ENCODE measurements at places on chromosomes 16 and 17.

DNA sequence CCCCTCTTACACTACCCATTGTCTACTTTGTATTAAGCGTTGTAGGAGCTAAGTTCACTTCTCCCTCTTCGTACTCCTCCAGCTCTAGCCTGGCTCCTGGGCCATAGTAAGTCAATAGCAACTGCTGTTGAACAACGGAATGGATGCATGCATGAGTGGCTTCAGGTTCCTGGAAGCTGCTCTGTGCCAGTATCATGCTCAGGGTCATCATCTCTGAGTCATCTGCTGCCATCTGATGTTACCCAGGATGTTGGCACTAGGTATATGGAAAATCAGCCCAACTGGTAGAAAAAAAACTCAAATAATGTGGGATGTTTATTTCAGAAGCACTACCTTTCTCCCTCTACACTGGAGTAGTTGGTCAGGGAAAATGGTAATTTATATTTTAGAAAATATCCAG lies 536.8 kb downstream of the NPIPA7 start:
- H3K4me1 ChIP-seq = no peaks in the 10 kb centered on the region
- H3K27ac ChIP-seq = no peak overlapping the region
- no peaks in the 10 kb centered on the region for H3K36me3 ChIP-seq
- DNase-seq = no peak
- H3K27me3 ChIP-seq = no peaks in the 10 kb centered on the region
- H3K4me3 ChIP-seq = no peak overlapping the region

DNA sequence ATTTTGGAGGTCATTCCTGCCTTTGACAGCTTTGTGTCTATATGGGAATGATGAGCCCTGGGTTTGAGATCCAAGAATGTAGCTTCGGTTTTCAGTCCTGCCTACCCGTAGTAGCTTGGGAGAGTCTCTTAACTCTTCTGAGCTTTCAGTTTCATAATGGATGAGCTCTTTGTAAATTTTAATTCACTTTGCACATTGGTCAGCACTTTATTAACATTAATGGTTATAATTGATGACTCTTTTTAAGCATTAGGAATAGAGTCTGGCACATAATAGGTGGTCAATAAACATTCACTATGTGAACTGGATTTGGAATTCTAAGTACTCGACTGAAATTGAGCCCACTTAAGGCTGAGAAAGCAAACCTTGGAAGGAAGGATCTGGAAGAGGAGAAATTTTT lies 17.3 kb downstream of the GPR139 start:
- no peak overlapping the region for H3K27ac ChIP-seq
- no peak for DNase-seq
- no peak overlapping the region for H3K4me3 ChIP-seq

DNA sequence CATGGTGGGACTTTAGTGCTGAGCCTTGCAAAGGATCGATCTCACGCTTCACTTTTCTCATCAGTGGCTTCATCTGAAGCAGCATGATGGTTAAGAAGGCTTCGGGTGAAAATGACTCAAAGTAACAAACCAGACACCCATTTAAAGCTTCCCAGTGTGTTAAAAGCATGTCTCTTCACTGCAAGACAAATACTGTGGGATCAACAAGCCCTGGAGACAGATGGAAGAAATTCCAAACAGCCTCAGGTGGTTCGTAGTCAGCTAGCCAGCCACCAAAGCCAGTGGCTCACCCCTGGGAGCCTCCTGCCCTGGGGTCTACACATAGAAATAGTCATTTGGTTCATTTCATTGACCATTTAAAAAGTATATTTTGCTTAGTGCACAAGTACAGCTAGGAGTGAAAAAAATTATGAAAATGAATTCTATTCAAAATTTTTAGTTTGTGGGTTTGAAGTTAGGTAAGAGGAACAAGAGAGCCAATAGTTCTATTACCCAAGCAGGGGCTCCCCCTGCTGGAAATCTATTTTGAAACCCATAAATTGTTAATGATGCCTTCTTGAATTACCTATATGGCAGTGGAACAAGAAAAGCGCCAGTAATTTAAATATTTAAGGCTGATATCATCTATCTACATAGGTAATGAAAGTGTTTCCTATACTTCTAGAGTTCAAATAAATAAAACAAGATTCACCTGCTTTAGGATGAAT lies 51.6 kb downstream of the PMP22 start:
- DNase-seq = peak; percentile 4
- H3K4me1 ChIP-seq = no peaks in the 10 kb centered on the region
- H3K27ac ChIP-seq = no peak overlapping the region
- no peaks in the 10 kb centered on the region for H3K27me3 ChIP-seq

- H3K27me3 ChIP-seq = no peaks in the 10 kb centered on the region
- no peak for DNase-seq
- H3K36me3 ChIP-seq = no peaks in the 10 kb centered on the region
- H3K27ac ChIP-seq = no peak overlapping the region
- H3K4me3 ChIP-seq = no peak overlapping the region
- no peaks in the 10 kb centered on the region for H3K4me1 ChIP-seq
Measured at GRCh38 chr17:269616-270514, 82.7 kb downstream of the RPH3AL start.

DNA sequence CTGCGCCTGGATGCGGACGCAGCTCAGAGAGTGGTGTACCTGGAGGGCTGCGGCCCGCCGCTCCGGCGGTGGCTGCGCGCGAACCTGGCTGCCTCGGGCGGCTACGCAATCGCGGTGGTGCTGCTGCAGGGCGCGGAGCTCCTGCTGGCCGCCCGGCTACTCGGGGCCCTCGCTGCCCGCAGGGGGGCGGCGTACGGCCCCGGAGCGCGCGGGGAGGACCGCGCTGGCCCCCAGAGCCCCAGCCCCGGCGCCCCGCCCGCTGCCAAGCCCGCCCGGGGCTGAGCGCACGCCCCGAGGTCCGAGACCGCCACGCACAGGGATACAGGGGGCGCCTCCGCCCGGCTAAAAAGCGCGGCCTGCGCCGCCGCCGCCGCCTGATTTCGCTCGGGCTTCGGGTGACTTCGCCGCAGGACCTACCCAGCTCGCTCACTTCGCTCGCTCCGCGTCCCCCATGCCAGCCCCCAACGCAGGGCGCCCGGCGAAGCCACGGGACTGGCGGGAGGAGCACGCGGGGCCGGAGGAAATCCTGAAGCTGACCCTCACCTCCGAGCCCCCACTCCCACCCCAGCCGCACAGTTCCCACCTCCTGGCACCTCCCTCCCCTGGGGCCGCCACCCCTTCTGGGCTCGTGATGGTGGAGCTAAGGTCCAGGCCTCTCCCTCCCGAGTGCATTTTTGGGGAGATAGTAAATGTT lies 8.2 kb downstream of the PDE6G start:
- H3K4me3 ChIP-seq = no peak overlapping the region
- no peak overlapping the region for H3K27ac ChIP-seq
- no peak for DNase-seq
- peaks cover 7% of the 10 kb centered on the region for H3K4me1 ChIP-seq
- no peaks in the 10 kb centered on the region for H3K36me3 ChIP-seq

DNA sequence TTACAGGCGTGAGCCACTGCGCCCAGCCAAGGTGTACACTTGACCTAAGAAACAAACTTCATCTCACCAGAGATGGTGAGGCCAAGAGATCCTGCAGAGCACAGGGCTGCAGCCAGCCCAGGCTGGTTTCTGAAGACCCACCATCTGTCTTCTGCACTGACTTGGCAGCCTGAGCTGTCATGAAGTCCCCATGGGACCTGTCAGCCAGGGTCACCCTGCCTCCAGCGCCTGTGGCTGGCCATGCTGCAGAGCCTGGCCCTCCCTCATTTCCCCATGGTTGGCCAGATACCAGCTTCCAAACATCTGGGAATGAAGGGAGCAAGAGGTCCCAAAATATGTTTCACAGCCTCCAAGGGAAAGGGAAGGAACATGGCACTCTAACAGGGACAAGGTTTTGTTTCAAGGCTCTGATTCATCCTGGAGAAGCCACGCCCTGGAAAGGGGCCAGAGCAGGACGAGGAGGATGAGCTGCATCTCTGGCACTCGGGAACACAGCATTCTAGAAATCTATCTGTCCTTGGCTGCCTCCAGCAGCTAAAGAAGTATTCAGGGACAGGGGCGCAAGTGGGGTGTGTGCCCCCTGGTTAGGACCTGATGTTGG lies 45.3 kb downstream of the DDX19A start:
- H3K36me3 ChIP-seq = peaks cover 1% of the 10 kb centered on the region
- no peak overlapping the region for H3K4me3 ChIP-seq
- no peaks in the 10 kb centered on the region for H3K27me3 ChIP-seq
- H3K27ac ChIP-seq = no peak overlapping the region

DNA sequence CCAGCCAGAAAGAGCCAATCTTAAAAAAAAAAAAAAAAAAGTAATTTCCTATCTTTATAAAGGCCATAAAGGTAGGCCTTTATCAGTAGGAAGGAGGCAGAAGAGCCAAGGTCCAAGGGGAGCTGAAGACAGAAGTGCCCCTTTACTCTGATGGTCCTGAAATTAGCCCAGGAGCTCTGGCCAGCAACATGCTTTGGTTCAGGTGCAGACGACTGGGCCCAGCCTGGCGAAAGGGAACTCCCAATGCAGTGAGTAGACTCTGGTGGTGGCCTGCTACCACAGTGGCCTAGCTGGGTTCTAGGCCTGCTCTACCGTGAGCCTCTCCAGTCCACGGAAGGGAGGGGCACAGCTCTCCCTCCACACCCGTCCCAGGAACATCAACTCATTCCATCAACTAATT lies 23.1 kb upstream of the MEIOB start:
- DNase-seq = no peak
- H3K36me3 ChIP-seq = no peaks in the 10 kb centered on the region
- no peak overlapping the region for H3K4me3 ChIP-seq
- no peaks in the 10 kb centered on the region for H3K4me1 ChIP-seq

GRCh38 chr17:49528966-49529365 lies 33.9 kb downstream of the NGFR start:
- H3K27ac ChIP-seq = no peak overlapping the region
- H3K36me3 ChIP-seq = no peaks in the 10 kb centered on the region
- H3K4me1 ChIP-seq = no peaks in the 10 kb centered on the region
- H3K4me3 ChIP-seq = no peak overlapping the region
- peaks cover 6% of the 10 kb centered on the region for H3K27me3 ChIP-seq

DNA sequence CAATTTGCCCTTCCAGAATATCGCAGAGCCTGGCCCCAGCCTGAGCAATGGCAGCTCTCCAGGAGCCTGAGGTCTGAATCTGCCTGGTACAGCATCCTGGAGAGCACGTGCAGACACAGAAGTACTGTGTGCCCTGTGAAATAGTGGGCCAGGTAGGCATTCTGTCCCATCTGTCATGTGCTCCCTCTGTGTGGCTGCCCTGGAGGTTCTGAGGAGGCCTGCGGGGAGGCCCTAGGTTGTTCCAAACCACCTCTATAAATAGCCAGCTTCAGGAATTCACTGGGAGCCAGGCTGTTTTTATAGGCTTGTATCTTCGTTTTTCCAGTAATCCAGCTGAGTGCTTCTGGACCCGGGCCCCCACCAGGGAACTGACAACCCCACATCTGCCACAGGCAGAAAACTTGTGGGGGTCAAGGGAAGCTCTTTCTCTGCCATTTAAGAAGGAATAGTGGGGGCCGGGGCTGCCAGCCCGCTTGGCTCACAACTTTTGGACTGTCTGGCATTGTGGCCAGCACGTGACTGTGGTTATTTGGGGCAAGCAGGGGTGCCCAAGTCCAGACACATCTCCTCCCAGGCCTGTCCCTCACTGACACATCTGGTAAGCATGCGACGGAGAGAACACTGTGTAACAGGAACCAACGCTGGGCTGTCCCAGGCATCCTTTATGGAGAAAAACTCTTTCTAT lies 356.3 kb upstream of the TNRC6C start:
- H3K27me3 ChIP-seq = no peaks in the 10 kb centered on the region
- no peak for DNase-seq
- H3K36me3 ChIP-seq = no peaks in the 10 kb centered on the region
- no peak overlapping the region for H3K27ac ChIP-seq
- no peaks in the 10 kb centered on the region for H3K4me1 ChIP-seq
- no peak overlapping the region for H3K4me3 ChIP-seq

- H3K27me3 ChIP-seq = no peaks in the 10 kb centered on the region
- H3K4me1 ChIP-seq = peaks cover 44% of the 10 kb centered on the region
- no peaks in the 10 kb centered on the region for H3K36me3 ChIP-seq
Measured at GRCh38 chr17:47739150-47739549, 6.1 kb downstream of the TBX21 start.

All from B cell (primary cell).